ENCODE measurements at places on chromosomes 7 and 10.

DNA sequence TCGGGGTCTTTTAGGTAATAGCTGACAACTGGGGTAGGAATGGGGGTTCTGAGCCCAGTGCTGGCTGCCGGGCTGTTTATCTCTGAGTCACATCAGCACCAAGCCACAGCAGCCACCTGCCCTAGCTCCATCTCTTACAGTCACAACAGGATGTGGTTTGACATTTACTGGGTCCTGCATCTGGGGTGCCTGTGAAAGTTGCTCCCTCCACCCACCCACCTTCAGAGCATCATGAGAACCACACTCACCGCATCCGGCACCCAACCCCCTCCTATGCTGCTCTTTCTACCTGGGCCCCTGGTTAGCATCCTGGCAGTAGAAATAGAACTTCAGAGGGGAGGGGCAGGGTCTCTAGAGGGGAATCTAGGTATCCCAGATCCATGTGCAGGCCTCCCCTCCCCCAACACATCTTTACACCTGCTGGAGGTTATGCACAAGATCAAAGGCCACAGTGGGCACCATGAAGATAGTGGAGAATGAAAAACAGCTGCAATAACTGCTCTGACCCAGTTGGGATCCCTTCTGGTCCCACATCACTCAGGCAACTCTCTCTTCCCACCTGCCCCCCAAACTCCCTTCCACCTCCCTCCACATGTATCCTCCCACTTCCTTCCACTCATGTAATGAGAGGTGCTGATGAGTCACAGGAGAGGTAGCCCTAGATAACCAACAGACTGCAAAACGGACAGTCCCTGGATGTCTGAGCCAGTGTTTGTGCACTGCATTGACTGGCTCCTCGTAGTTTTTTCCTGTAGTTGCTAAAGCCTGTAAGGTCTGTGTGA is 38.2 kb downstream of the PRSS2 start:
- DNase-seq, result no peak

- no peak for DNase-seq
These were observed 71.3 kb upstream of the TES start for GRCh38 chr7:116139007-116139406.

DNA sequence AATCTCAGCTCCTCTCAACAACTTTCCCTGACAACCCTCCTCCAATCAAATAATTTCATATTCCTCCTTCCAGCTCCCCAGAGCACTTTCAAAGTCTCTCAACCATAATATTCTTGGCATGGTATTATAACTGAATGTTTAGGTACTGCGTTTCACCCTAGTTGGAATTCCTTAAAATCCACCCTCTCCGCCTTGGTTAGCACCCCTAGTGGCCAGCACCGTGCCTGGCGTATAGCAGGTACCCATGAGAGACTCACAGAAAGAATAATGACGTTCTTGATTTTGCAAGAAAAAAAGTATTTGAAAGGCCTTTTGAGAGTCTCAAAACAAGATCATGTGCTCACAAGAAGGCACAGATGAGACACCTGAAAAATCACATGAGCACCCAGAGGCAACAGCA is 50.9 kb downstream of the GLI3 start:
- DNase-seq, result no peak

- DNase-seq, result no peak
These were observed 15.4 kb upstream of the SDK1 start for GRCh38 chr7:3285652-3286051.

- no peak for DNase-seq
These were observed 142.8 kb downstream of the DNAJC1 start for GRCh38 chr10:21860718-21861117.

DNA sequence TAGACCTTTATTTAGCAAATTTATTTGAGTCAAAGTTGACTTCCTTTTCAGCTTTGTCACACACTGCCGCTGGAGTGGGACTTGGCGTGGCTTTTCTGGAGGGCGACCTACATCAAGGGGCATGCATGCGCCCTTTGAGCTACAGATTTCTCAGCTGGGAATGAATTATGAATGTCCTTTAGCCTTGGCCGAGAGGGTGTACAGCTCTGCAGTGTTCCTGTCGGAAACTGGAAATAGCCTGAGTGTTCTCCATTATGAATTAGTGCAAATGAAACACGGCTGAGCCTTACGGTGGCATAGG is 79.7 kb downstream of the GLRX3 start:
- no peak for DNase-seq

- DNase-seq, result no peak
These were observed 38.0 kb upstream of the SRPK2 start for GRCh38 chr7:105426606-105427146.

GRCh38 chr7:47600199-47601118 is 18.5 kb upstream of the TNS3 start:
- peak; percentile 62 for DNase-seq

DNA sequence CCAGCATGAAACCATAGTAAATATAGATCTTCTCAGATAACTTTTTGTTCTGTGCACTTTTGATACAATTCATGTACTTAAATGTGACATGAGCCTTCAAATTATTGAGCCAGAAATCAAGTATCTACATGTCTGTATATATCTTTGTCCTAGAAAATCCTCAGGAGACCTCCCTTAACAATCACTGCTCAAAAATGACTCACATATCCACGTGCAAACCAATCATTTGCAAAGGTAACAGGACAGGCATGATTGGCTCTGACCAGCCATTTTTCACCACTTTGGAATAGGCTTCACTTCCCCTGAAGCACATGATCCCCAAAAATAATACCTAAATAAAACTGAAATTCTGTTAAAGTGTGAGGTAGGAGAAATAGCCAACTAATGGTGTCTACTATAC is 902.5 kb downstream of the PCDH15 start:
- no peak for DNase-seq

GRCh38 chr7:139798221-139798620 is 20.4 kb upstream of the HIPK2 start:
- no peak for DNase-seq

DNA sequence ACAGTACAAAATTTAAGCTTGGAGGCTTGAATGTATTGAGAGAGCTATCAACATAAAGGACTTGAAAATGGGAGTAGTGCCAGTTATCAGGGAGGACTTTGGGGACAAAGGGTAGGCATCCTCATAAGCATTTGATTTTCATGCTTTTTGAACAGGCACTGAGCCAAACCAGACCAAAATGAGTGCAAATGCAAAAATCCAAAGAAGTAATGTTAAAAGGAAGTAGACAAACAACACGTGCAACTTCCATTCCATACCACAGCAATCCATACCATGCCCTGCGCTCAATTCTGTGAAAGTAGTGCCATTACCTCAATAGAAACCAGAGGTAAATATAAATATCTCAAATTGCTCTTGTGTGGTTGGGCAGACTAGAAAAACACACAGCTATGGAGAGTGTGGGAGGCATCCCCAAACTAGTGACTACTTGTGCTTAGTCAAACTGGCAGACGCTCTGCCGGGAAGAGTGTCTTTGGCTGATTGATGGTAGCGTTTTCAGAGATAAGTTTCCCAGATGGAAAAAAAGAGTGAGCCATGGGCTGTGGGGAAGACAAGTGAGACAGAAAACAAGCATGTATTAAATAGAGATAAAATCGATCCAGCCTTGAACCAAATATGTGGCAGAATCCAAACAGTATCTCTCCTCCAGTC is 161.5 kb downstream of the CREB5 start:
- DNase-seq, result no peak

DNA sequence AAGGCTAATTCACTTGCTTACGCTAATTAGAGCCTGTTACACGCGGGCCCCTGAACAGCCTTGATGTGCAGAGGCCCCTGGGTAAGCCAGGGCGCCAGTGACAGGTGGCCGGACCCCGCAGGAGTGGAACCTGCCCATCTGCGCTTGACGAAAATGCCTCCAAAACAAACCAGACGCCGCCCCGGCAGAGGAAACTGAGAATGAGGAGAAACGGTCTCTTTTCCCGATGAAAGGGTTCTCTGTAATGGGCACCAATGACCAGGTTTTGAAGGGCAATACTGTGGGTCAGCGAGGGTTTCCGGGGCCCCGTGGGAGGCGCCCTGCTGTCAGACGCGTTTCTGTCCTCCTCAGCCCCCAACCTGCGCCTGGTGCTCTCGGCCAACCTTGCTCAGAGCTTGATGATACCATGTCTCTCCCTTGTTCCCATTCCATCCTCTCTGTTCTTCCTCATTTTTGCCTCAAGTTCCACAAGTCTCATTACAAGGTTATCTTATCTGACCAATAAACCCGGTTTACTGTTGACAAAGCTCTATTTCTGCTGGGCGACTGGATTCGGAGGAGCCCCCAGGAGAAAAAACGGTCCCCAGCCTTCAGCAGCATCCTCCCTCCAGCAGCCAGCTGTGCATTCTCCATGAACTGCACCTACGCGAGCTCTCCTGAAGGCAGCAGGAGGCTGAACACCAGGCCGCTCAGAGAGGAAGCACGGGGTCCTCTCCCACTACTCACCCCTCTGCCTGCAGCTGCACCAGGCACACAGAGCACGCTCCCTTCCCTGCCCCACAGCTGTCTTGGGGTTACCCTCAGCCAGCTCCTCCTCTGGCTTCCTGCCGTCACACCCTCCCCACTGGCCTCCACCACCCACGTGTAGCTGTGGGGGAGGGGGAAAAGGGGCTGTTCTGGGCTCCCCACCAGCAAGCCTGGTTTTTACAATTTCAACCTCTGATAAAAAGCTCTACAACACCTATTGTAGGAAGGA is 202.0 kb downstream of the MAD1L1 start:
- peak; percentile 57 for DNase-seq

DNA sequence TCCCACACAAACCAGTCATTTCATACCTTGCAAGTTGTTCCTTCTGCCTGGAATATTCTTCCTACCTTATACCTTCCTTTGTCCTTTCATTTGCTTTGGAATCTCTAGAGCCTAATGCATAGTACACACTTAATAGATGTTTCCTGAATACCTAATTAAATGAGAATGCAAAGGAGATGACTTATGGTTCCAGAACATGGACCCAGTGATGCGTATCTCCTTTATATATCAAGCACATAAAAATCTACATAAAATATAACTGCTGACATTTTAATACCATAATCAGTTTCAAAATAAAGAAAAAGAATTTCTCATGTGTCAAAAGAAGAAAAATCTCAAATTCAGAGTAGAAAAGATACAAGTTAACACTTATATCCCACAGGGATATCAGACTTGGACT is 110.6 kb upstream of the ASAH2 start:
- no peak for DNase-seq

DNA sequence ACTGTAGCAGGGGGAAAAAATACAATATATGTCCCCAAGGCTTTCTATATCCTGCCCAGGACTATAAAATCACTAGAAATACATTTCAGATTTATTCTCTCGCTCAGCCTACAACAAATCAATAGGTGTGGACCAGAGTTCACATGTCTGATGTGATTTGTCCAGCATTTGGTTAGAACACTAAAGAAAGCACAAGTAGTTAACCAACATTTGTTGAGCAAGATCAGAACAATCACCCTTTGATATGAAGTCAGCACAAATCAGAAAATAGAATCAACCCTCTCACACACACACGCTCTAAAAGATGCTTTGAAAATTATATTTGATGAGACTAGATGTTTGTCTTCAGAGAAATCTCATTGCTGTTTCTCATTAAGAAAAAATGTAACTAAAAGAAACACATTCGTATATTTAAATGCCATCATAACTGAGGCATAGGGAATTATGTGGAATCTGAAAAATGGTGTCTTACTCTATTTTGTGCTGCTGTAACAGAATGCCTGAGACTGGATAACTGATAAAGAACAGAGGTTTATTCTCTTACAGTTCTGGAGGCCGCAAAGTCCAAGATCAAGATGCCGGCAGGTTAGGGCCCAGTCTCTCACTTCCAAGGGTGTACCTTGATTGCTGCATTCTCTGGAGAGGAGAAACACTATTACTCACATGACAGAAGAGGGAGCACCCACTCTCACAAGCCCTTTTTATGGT is 10.5 kb downstream of the AKR1D1 start:
- DNase-seq, result no peak

- DNase-seq, result no peak
These were observed 372.7 kb upstream of the CDC14C start for GRCh38 chr7:48551652-48552051.

DNA sequence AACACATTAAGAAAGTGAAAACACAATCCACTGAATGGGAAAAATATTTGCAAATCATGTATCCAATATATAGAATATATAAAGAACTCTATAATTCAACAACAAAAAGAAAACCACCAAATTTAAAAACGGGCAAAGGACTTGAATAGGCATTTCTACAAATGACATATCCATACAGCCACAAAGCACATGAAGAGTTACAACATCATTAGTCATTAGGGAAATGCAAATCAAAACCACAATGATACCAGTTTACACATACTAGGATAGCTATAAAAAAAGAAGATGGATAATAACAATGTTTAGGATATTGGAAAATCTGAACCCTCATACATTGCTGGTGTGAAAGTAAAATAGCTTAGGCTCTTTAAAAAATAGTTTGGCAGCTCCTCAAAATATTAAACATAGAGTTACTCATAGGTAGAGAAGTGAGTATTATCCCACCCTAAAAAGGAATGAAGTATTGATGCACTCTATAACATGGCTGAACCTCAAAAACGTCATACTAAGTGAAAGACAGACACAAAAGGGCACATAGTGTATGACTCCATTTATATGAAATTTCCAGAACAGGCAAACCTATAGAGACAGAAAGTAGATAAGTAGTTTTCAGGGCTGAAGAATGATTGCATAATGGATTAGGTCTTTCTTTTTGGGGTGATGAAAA is 4.5 kb downstream of the ZPBP start:
- DNase-seq, result no peak

GRCh38 chr10:72890086-72890485 is 3.5 kb upstream of the OIT3 start:
- no peak for DNase-seq

DNA sequence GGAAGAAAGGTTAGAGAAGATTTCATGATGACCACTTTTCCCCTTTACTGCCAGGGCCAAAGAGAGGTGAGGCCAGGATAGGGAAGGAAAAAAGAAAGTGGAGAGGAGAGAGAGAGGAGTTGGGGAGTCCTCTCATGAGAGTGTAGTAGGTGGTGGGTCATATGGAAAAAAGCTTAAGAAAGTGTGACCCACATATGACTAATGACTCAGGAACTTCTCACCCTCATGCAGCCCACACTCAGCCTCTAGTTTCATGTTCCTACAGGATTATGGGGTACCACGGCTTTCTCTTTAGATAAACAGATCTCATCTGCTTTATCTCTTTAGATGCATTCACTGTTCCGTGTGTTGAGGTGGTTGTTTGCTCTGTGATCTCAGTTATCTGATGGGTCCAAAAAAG is 462.5 kb upstream of the IGFBP3 start:
- no peak for DNase-seq

DNA sequence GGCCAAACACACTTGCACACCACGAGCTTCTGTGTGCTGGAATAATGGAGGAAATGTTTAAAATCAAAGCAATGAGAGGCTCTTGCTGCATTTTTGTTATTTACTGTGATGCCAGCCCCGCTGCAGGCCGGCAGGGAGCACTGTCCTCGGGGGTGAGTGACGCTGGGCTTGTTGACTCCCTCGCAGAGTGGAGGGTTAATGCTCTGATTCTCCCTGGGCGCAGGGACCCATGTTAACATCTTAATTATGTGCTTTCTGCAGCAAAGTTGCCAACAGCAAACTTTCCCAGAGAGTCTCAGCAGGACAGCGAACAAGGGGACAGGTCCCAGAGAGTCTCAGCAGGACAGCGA is 22.9 kb downstream of the SCART1 start:
- DNase-seq, result no peak
